Stimulated activated CD8-positive, alpha-beta memory T cell treated with anti-CD3 and anti-CD28 coated beads, Interleukin-7, amount 100 ng/mL, for 1 hour (primary cell): ENCODE measurements at places on chromosomes 4 and X.

GRCh38 chr4:108884596-108884995 is 121.7 kb upstream of the ETNPPL start:
- no peak for DNase-seq

- no peak for DNase-seq
Observed at GRCh38 chrX:11053351-11053750, 57.8 kb upstream of the HCCS start.

- DNase-seq = no peak
Observed at GRCh38 chrX:41862562-41863184, 60.7 kb downstream of the CASK start.

- DNase-seq = no peak
Observed at GRCh38 chrX:139738581-139738980, 30.6 kb upstream of the MCF2 start.

DNA sequence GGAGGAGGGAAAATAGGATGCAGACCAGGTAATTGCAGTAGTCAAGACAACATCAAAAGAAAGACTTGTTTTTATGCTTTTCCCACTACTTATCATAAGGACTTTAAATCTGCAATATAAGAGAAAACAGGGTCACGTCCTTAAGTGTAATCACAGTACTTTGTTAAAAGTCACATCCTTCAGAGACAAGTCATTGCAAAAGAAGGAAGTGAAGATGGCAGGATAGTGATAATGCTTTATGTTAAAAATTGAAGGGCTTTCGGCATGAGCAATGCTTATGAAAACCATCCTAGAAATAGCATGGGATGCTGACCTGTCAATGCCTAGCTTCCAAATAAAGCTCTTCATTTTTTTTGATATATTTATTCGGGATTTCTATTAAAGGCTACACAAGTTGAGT is 110.2 kb upstream of the TENM3 start:
- no peak for DNase-seq

GRCh38 chr4:87012265-87012953 is 77.6 kb downstream of the AFF1 start:
- DNase-seq = no peak

DNA sequence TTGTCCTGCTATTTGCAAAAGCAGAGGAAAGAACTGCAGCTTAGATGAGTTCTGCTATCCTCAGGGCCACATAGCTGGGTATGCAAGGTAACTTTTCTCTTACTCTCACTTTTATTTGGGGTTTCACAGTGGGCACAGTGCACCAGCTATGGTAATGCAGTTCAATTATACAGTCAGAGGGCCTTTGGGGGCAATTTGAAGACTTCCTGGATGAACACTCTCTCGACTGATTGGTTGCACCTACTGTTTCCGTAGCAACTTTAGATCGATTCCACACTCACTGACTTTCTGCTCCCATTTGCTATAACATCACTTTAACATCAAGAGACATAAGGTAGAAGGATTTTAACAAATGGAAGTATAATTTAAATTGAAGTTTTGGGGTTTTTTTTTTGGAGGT is 128.6 kb downstream of the SLC39A8 start:
- DNase-seq = no peak

DNA sequence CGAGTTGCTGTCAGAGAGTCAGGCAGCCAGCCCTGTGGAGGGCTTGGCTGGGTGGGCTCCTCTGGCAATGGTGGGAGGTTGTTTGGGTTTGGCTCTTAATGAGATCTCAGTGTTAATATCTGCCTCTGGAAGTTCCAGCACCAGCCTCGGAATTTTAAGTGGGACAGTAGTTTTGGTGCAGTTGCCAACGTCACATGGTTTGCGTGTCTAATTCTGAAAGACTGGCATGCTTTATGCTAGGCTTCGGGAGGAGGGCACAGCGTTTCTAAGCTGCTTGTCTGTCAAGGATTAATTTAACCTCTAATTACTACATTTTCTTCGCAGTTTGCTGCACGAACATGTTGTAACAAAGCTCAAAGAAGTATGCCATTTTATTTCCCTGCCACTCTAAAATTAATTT is 9.2 kb downstream of the MAMLD1 start:
- no peak for DNase-seq

- no peak for DNase-seq
Observed at GRCh38 chr4:143202824-143203223, 18.1 kb downstream of the USP38 start.

DNA sequence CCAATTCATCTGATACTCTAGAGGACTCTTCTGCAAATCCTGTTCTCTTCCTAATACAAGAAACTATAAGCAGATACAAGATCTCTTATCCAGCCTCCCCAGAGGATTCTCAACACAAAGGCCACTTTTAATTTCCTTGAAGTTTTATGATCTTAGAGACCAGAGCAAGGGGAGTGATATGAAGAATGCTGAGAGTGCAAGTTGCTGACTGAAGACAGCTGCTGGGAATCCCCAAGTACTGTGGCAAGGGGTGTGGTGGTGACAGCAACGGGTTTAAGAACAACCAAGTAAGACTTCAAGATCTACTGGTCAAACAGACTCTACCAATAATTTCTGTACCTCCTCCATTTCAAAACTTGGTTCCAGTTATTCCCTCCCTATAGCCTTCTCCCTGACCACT is 7.0 kb downstream of the AMMECR1 start:
- no peak for DNase-seq

- no peak for DNase-seq
Observed at GRCh38 chr4:11593576-11594116, 165.0 kb upstream of the HS3ST1 start.

DNA sequence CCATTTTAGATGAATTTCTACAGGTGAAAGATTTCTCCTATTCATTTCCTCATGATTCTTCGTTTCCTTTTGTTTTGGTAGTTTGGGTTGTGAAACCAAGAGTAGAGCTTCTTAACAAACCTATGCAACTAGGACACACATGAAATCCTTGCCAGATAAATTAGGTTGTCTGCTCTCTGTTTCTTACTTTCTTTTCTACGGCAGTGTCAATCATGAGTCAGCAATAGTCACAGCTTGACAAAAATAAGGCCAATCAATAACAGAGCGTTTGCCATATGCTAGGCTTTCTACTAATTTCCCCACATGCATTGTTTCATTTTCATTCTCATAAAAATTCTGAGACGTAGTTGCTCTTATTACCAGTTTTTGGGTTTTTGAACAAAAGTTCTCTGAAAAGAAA is 20.3 kb downstream of the CLRN2 start:
- DNase-seq = no peak

GRCh38 chrX:68072041-68072440 is 361.3 kb downstream of the OPHN1 start:
- DNase-seq = no peak

DNA sequence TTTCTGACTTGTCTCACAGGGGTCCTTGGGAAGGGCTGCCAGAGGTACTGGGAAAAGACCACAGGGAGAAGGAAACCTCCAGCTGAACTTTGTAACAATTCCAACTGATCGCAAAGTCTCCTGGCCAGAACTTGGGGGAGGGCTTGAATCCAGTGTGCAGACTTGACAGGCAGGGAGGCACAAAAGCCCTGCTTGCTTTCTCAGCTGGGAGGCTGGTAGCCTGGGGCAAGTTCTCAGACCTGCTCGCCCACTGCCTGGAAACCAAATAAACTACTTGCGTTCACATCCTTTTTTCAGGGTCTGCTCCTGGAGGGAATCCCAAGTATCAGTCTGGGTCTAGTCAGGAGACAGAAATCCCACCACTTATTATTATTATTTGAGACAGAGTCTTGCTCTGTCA is 48.0 kb upstream of the CASK start:
- no peak for DNase-seq

GRCh38 chr4:115529126-115529525 is 415.7 kb upstream of the NDST4 start:
- no peak for DNase-seq

GRCh38 chr4:123603165-123603564 is 206.6 kb downstream of the SPRY1 start:
- DNase-seq = no peak

GRCh38 chrX:31168551-31168950 is 96.7 kb upstream of the FTHL17 start:
- no peak for DNase-seq

GRCh38 chrX:135981010-135981409 is 4.2 kb upstream of the SLC9A6 start:
- no peak for DNase-seq

DNA sequence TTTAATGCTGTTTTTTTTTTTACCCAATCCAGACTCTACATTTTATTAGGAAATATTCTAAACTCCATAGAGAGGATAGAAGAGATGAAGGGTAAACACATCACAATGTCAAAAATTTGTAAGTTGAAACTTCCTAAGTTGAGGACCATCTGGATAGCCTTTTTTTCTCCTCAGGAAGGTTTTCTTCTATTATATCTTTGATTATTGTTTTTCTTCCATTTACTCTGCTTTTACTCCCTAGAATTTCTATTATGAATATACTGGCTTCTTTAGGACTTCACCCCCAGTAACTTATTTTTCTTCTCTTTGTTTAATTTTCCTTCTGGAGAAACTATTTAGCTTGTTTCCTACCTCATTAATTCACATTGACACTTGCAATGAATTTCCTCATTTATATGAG is 71.2 kb upstream of the SLIT2 start:
- DNase-seq = no peak

DNA sequence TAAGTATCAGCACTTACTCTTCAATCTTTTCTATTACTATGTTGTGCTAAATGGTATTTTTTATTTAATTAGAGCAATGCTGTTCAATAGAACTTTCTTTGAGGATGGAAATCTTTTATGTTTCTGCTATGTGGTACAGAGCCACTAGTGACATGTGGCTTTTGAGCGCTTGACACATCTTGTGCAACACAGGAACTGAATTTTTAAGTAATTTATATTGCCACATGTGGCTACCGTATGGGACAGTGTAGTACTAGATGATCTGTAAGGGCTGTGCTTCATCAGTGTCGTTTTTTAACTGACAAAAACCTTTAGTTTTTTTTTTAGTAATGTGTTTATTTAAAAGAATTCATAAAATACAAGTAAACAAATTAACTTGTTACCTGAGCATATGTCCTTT is 22.4 kb downstream of the HPRT1 start:
- DNase-seq = no peak

GRCh38 chr4:139984471-139984870 is 169.5 kb downstream of the MAML3 start:
- DNase-seq = no peak

- no peak for DNase-seq
Observed at GRCh38 chr4:111641813-111642579, 503.3 kb upstream of the FAM241A start.

DNA sequence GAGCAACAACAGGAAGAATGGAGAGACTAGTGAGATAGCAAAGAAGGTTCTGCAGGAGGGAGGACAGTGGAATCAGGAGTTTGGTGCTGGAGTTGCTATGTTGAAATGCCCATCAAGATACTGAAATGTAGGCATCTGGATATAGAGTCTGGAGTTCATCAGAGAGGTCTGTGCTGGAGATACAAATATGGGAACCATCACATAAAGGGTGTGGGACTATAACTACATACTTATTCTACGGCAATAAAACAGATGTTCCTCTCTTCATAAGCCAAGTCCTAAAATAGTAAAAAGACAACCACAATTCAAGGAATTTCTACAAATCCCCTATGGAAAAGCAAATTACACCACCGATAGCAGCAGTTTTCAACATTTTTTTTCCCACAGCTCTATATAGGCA is 1.6 kb downstream of the MED14 start:
- DNase-seq = no peak

GRCh38 chrX:101602077-101602476 is 15.7 kb downstream of the ARMCX6 start:
- DNase-seq = no peak

- DNase-seq = no peak
Observed at GRCh38 chrX:9628779-9629493, 136.7 kb downstream of the GPR143 start.

GRCh38 chr4:13047591-13047990 is 436.5 kb downstream of the RAB28 start:
- no peak for DNase-seq

DNA sequence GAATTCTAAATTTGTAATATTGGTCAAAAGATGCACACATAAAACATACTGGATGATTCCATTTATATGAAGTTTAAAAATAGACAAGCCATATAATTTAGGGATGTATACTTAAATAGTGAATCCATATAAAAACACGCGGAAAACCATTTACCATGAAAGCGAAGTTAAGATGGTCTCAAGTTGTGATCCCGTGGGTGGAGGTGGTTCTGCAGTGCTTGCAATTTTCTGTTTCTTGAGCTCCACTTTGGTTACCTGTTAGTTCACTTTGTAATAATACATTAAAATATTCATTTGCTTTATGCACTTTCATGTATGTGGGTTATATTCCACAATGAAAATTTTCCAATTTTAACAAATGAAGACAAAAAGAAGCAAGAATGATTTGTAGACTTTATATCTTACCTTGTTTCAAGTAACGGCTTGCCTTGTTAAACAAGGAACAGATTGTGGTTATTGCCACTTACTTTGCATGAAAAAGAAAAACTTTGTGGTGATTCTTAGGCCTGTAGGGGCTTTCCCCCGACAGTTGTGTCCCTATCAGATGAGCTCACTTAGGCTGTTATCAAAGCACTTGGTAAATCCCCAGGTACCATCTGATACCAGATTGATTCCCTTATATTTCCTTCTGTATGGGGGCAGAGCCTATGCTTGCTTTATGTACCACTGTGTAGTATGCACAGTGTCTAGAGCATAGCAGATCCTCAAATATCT is 12.2 kb downstream of the UCP1 start:
- DNase-seq = no peak

DNA sequence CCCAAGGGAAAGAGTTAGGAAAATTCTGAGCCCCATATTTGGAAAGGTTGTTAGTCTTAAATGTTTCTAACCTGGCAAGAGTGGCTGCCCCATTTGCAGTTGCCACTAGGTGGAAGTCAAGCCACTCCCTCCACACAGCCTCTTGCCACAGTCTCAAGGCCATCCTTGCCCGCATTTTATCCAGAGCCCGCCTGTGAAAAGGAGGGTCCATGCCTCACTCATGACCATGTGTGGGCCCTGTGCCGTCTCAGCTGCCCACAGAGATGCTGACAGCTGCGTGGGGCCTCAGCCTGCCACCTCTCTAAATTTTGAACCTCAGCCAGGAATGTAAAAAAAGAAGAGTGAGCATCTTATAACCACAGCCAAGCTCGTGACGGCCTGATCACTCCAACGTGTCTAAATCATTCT is 201.5 kb upstream of the FAM241A start:
- DNase-seq = no peak

GRCh38 chr4:58313444-58313843 is 1203.3 kb upstream of the IGFBP7 start:
- no peak for DNase-seq

GRCh38 chr4:154189346-154189745 is 302.3 kb downstream of the DCHS2 start:
- DNase-seq = no peak
